ENCODE measurements at places on chromosomes 7 and 10. TPM values are rescaled to one million over a fixed set of nuclear protein-coding genes. Genes with fewer than 3 reads are reported as not detected.
A peak's percentile ranks its signal among the peaks of the same experiment; 100 is the strongest.

DNA sequence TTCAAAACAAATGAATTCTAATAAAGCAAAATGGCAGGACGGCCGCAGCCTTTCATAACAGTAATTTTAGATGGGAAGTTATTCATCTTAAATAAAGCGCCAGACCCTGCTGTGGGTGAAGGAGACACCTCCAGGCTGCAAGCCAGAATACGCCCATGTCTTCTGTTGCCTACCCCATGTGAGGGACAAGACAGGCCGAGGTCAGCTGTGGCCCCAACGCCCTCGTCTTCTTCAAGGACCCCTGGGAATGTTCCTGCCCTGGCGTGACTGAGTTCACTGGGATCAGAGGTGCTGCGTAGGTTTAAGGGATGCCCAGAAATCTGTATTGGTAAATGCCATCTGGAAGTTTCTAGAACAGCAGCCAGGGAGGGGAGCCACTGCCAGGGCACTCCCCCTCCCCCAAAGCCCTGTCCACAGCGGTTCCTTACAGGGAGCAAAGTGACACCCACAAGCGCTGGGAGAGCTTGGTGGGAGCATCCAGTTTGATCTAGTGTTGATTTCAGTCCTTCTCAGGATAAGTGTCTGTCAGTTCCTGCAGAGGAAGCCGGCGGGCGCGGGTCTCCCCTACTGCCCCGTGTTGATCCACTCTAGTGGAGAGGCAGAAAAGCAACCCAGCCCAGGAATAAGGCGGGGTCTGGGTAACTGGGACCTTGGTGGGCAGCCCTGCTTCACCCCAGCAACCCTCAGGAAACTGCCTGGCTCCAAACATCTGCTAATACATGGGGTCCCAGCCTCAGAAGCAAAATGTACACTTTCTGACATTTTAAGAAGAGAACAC is 20.6 kb downstream of the PAPOLB start:
- DNase-seq = peak; percentile 51

Gene A1CF
- total RNA-seq = not detected

Gene CC2D2B
- 0.30 TPM for total RNA-seq

DNA sequence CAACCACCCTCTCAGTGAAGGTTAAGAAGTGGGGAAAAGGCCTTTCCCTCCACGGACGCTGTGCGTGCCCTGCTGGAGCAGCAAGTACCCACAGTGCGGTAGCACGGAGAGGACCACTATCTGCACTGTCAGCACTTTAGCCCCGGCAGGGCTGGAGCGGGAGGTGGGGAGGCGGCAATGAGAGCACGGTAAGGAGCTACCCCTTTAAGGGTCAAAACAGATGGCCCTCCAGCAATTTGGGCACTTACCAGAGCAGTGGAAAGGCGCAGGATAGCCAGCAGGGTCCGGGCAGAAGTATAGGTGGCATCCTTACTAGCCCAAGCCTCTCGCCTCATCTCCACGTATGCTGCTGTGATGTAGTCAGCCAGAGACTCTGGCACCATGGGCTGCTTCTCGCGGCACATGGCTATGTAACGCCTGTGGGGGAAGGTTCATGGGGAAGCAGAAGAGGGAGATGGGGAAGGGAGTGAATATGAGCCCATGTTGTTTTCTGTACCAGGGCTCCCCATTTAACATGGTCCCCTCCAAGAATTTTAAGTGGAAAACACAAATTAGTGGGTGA is 5.2 kb downstream of the COPS6 start:
- no peak for DNase-seq

Gene HTR5A
- total RNA-seq = not detected

DNA sequence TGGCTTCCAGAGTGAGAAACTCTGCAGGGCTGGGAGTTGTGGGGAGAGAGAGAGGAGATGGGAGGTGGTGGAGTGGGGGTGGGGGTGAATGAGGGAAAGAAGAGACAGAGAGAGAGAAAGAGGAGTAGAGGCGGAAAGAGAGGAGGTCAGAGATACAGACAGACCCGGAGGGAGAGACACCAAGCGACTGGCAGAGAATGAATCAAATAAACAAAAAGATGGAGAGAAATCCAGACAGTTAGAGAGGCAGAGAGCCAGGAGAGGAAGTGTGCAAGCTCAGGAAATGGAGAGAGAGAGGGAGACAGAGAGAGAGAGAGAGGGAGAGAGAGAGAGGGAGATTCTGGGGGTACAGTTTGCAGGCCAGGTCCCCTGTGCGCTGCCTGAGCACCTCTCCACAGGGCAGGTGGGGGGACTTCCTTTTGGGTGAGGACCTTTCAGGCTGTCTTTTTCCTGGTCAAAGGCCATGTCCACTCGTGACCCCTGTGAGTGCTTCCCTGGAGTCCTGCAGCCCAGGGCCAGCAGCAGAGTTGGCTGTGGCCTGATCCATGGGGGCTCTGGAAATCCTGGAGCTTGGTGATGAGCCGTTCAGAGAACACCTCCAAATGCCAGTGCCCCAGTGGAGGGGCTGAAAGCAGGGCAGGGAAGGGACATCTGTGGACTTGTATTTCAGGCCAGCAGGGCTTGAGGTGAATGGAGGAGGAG is 25.0 kb upstream of the PCBD1 start:
- DNase-seq = peak; percentile 38

- DNase-seq = no peak
These were observed 406.5 kb downstream of the SUGCT start for GRCh38 chr7:40541336-40541735.

DNA sequence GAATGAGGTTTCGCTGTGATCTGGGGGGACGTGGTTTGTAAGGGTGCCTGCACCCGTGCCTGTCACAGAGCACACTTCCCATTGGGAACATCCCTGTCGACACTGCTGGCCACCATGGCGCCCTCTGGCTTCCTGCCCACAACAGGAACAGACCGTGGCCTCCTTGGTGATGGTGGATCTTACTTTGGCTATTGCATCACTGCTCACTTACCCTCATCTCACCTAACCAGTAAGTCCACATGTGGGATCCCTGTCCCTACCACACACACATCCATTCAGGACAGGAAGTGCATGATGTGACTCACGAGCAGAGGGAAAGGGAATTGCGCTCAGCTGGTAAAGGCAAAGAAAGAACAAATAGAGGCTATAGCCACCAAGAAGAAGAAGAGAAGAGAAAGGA is 26.2 kb upstream of the SEC61G start:
- no peak for DNase-seq

Gene C7orf33
- total RNA-seq = not detected

Measured in chondrocyte (in vitro differentiated cells).